Uterus (tissue), 4 donors: ENCODE measurements at places on chromosomes 3 and 15. TPM values are rescaled to one million over a fixed set of nuclear protein-coding genes. Genes with fewer than 3 reads are reported as not detected.

DNA sequence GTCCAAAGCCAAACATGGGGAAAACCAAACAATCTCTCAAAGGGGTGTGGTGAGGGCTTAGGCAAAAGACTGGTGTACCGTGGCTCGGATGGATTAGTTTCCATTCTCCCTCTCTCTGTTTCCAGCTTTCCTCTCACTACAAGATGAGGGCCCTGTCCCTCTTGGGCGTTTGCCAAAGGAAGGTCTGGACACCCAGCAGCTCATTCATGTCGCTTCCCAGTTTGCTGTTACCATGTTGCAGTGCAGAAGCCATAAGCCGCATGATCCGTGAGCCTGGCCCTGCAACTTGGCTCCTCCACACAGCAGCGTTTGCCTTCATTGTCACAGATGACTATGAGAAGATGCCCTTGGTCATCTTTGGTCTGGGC, 92.2 kb downstream of the APBA2 start:
- no peak for DNase-seq
- no peaks in the 10 kb centered on the region for H3K36me3 ChIP-seq
- no peaks in the 10 kb centered on the region for H3K4me1 ChIP-seq
- no peak overlapping the region for H3K27ac ChIP-seq

SCAMP2 gene
- total RNA-seq, result 67.5 TPM

OR5K1 gene
- total RNA-seq, result not detected

WNT7A gene
- not detected for total RNA-seq

GRCh38 chr3:180980611-180981010, 8.9 kb downstream of the DNAJC19 start:
- no peak for DNase-seq
- H3K4me1 ChIP-seq, result no peaks in the 10 kb centered on the region
- no peak overlapping the region for H3K4me3 ChIP-seq
- no peaks in the 10 kb centered on the region for H3K36me3 ChIP-seq

- H3K36me3 ChIP-seq, result no peaks in the 10 kb centered on the region
- H3K27ac ChIP-seq, result no peak overlapping the region
- DNase-seq, result no peak
- H3K27me3 ChIP-seq, result no peaks in the 10 kb centered on the region
These were observed 111.3 kb upstream of the PRR20G start for GRCh38 chr3:127399154-127399553.
